ENCODE measurements at places on chromosomes 7 and 10.

- DNase-seq = no peak
Measured at GRCh38 chr7:22787951-22788350, 34.7 kb downstream of the TOMM7 start.

DNA sequence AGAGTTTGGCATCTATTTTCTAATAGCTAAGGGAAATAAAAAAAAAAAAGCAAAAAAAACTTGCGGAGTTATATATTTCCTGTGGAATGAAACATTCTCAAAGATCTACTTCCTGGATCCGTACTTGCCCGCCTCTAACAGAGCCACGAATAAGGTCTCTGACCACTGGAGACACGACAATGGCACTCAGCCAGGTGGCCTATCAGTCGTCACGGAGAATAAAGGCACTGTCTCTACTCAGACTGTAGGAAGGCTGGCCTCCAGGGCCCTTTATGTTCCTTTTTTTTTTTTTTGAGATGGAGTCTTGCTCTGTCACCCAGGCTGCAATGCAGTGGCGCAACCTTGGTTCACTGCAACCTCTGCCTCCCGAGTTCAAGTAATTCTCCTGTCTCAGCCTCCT is 58.7 kb downstream of the RGS10 start:
- DNase-seq = no peak

GRCh38 chr7:128863433-128863989 is 855 bp downstream of the ATP6V1F start:
- DNase-seq = peak; percentile 8

- no peak for DNase-seq
Measured at GRCh38 chr10:101145145-101145544, 14.0 kb downstream of the TLX1 start.

DNA sequence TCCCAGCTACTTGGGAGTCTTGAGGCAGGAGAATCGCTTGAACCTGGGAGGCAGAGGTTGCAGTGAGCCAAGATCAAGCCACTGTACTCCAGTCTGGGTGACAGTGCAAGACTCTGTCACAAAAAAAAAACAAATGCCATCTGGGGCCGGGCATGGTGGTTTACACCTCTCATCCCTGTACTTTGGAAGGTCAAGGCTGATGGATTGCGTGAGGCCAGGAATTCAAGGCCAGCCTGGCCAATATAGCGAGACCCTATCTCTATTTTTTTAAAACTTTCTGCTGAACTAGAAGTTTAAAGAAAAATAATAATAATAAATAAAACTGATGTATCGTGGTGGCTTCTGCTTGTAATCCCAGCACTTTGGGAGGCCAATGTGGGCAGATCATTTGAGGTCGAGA is 15.7 kb upstream of the RNF216 start:
- DNase-seq = no peak

- DNase-seq = no peak
Measured at GRCh38 chr7:958221-959200, 4.0 kb upstream of the ADAP1 start.

- DNase-seq = no peak
Measured at GRCh38 chr7:18513343-18513742, 17.8 kb downstream of the HDAC9 start.

DNA sequence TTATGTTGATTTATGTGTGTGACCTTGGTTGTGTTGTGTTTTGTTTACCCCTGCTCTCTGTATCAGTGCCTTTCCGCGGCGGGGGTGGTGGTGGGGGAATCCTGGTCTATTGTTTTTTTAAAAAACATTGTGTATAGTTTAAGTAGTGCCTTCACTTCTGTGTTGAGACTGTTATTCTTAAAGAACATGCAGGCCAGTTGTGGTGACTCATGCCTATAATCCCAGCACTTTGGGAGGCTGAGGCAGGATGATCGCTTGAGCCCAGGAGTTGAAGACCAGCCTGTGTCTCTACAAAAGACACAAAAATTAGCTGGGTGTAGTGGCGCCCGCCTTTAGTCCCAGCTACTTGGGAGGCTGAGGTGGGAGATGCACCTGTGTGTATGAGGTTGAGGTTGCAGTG is 429.0 kb upstream of the LRGUK start:
- no peak for DNase-seq

DNA sequence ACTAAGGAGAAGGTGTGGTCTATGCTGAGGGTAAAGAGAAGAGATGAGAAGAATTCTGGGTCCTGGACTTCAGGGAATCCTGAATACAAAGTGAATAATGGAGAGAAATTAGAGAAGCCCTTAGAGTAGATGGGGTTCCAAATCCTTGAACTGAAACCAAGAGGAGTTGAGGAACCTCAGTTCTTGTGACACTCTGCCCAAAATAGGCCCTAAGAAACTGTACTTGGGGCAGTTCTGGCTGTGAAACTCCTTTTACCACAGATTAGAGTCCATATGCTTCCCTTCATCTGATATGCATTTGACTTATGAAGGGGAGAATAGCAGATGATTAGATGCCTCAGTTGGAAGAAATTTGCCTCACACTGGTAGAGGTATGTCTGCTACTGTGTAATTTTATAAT is 19.0 kb downstream of the TES start:
- no peak for DNase-seq

GRCh38 chr10:25076506-25077177 is 60.2 kb downstream of the THNSL1 start:
- DNase-seq = no peak

GRCh38 chr7:150800581-150801241 is at the start of gene TMEM176A:
TSS of gene TMEM176A (plus strand) at chr7:150800769. CDS start at chr7:150801551, 782 bp downstream.
- no peak for DNase-seq

- no peak for DNase-seq
Measured at GRCh38 chr7:140544388-140544826, 65.1 kb upstream of the MKRN1 start.

GRCh38 chr10:22250897-22251660 is 33.3 kb upstream of the EBLN1 start:
- DNase-seq = no peak

GRCh38 chr10:88131511-88132139 is 268.2 kb downstream of the PTEN start:
- no peak for DNase-seq

DNA sequence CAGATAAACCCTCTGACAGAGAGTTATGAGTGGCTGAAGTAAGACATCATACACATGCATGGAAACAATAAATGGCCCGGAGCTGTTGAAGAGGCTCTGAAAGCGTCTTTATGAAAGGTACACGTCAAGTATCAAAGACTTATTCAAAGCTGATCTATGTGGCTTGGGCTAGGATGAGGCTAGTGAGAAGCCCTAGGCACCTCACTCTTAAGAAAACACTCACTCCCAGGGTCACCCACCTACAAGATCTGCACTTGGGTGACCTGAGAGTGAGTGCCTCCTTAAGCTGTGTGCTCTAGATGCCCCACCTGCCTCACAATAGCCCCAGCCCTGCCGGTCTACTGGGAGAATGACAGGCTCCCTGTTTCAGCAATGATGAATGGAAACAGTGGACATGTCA is 1.1 kb upstream of the GIMAP1 start:
- no peak for DNase-seq

DNA sequence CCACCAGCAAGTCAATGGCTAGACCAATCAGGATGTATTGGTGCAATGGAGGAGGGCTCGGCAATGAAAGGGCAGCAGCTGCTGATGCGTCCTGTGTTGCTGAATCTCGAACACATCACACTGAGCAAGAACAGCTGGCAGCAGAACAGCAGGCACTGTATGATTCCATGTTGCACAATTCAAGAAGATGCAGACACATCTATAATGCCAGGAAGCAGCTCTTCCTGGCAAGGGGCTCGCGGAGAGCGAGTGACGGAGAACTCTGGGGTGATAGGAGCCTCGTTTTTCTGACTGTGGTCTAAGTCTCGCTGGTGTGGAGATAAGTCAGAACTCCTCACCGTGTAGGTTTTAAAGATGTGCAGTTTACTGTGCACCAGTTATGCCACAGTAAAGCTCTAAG is 24.8 kb upstream of the PFKP start:
- no peak for DNase-seq

GRCh38 chr7:134539380-134540004 is 9.4 kb upstream of the AKR1B15 start:
- DNase-seq = no peak

DNA sequence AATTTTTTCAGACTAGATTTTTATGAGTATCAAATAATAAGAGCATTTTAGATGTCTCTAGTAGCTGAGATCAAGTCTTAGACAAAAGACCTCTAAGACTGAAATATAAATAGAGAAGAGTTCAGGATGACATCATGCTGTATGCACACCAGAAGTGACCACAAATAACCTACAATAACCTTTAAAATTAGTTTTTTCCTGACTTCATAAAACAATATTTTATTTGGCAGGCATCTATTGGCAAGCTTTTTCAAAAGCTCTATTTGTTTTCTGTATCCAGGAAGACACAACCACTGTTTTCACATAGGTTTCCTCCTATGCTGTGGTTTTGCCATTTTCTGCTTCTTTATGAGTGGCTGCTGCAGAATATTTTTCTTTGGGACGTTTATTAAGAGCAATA is 359.1 kb downstream of the CRPPA start:
- no peak for DNase-seq

DNA sequence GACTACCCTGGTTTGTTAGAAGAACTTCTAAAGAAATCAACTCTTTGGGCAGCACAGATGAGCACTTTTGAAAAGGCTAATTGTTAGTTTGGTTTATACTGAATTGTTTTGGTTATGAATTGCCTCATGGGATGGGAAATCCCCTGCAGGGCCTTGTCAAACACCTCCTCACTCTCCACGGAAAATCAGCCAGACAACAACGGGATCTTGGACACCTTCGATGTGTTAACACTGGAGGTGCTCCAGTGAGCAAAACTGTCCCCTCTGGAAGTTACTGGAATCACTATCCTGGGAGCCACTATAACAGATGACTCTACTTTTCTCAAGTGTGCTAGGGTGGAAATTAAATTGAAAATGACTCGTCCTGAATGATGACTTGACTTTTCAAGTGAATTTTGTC is 38.7 kb downstream of the CDK6 start:
- no peak for DNase-seq

- no peak for DNase-seq
Measured at GRCh38 chr10:35613597-35614226, 8.6 kb downstream of the GJD4 start.

DNA sequence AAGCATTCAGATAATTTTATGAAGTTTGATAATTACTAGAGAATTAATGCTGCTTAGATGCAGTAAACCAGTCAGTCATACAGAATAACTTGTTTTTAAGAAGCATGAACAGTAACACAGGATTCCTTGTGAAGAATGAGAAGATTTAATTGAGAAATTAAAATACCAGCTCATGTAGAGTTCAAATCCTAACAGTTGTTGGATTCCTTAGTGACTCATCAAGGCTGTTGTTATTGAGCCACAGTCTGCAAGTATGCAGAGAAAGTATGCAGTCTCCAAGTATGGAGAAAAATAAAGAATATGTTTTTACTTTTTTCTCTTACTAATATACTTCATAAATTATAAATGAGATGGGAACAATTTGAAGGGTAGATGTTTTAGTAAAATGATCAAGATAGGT is 30.2 kb upstream of the CYP26C1 start:
- no peak for DNase-seq

DNA sequence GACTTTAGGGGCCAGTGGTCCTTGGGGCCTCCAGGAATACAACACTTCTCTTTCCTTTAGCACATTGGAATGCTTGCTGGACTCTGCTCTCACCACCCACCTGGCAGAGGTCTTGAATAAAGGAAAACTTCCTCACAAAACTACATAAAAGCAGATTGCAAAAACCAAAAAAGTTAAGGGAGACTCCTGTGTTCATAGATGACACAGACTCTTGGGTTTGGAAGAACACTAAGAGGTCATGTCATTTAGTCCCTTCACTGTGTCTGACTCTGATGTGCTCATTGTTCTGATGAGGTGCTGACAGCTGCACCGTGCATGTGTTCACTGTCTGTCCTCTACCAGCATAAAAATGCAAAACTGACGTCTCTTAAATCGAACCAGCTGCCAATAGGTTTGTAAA is 11.4 kb downstream of the BLNK start:
- no peak for DNase-seq

DNA sequence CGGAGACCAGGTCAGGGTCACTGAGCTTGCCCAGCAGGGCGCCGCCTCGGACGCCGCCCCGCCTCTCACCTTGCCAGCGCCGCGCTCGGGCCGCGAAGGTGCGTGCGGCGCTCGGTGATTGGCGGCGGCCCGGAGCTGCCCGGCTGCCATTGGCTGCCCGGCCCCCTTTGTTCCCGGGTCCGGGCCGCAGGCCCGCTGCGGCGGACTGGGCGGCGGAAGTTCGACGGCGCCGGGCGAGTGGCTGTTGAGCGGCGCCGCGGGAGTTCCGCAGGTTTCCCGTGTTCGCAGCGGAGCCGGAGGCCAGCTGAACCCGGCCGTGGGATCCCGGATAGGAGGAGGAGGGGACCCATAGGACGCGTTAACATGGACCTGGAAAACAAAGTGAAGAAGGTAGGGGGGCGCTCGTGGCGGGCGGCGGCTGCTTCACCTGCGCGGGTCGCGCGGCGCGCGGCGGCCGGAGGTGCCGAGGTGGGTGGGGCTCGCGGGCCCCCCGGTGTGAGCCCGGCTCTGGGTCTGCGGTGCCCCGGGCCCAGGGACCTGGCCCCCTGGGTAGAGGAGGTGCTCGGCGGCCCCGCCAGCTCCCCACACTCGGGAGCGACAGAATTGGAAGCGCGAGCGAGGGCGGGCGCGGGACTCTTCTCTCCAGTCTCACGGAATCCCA is at the start of gene TES:
TES (plus strand) TSS at position 195 of the 661 bp plus-strand sequence; CDS start at position 364, 169 bp downstream.
- no peak for DNase-seq

DNA sequence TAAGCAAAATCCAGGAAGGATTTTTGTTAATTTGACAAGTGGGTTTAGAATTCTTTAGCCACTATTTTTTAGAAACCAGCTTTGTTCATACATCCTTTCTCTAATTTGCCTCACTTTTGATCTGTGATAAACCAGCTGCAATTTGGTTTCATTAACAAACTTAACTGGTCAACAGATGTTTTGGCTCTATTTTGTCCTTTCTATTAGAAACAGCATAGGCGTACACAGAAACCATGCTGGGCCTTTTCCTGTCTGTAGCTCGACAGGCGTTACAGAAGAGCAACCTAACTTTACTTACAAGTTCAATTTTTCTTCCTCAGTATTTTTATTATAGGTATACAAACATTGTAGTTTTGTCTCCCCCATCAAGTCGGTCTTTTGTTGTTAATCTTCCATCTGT is 28.2 kb downstream of the KAT6B start:
- DNase-seq = no peak

DNA sequence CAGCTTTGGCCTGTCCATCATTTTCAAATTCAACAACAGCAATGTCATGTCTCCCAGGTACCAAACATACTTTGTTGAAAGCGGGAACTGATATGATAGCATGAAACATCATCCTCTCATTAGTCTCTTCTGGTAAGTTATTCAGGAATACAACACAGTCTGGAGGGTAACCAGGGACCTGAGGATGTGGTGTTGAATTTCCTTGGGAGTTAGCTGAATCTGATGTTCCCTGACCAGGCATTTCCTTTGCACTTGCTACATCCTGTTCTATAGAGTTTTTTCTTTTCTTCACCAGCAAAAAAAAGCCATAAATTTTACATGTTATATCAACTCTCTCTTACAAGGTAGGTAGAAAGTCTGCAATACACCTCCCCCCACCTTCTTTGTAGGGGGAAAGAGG is 97.8 kb upstream of the AFAP1L2 start:
- no peak for DNase-seq

DNA sequence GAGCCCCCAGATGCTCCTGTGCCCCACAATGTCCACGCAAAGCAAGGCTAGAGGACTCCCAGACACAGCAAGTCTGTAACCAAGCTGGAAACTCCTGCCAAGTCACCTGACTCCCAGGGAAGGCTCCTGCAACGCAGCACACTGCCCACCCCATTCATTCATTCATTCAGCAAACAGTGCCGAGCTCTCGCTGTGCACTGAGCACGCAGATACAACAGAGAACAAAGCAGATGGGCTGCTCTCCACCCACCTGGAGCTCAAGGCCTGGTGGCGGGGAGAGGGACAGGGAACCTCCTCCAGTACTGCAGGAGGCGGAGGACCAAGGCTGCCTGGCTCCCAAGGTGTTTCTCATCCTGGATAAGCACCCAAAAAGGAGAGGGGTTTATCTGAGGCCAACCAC is 8.6 kb downstream of the KCNH2 start:
- no peak for DNase-seq
